ENCODE measurements at places on chromosomes 16 and 17. TPM values are rescaled to one million over a fixed set of nuclear protein-coding genes. Genes with fewer than 3 reads are reported as not detected.

GRCh38 chr16:85402910-85403692, 210.0 kb upstream of the GSE1 start:
- no peak for DNase-seq

DNA sequence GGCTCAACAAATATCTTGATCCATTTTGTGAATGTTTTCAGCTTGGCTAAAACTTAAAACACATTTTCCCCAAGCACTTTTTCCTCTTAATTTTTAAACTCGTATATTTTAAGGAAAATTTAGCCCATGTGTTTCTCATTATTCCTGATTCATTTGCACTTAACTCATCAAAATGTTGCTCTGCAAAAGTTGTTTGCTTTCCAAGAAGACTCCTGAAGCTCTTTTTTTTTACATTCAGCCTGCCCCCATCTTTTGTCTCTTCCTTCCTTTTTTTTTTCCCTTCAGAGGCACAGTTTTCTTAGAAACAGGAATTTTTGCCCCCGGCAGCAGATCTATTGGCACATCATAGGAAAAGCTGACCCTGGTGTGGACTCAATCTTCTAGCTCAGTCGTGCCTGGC, 155.0 kb upstream of the SALL1 start:
- DNase-seq: no peak

- DNase-seq: no peak
Measured at GRCh38 chr17:75557852-75558665, 29.5 kb upstream of the MYO15B start.

The PIK3R6 gene
- 0.15 TPM for polyA plus RNA-seq

The TPSD1 gene
- not detected for polyA plus RNA-seq

Data from liver (tissue), 10 donors.